ENCODE measurements at places on chromosomes 16 and 17.

DNA sequence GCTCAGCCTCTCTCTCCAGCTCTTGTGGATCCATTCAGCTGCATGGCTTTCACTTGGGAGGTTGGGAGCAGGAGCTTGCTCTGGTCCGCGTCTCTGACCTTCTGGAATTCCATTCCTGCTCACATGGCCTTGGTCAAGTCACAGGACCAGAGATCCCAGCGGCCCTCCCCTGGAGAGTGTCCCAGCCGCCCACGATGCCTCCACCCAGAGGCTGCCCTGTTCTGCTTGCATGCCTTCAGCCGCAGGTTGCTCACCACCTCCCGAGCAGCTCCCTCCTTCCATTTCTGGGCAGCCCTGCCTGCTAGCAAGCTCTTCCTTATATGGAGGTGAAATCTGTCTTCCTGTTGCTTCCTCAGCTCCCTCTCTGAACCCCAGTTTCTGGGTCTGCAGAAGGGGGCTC is 32.6 kb downstream of the RAI1 start:
- DNase-seq = no peak

- no peak for DNase-seq
These were observed 53.6 kb upstream of the SDK2 start for GRCh38 chr17:73697872-73698271.

DNA sequence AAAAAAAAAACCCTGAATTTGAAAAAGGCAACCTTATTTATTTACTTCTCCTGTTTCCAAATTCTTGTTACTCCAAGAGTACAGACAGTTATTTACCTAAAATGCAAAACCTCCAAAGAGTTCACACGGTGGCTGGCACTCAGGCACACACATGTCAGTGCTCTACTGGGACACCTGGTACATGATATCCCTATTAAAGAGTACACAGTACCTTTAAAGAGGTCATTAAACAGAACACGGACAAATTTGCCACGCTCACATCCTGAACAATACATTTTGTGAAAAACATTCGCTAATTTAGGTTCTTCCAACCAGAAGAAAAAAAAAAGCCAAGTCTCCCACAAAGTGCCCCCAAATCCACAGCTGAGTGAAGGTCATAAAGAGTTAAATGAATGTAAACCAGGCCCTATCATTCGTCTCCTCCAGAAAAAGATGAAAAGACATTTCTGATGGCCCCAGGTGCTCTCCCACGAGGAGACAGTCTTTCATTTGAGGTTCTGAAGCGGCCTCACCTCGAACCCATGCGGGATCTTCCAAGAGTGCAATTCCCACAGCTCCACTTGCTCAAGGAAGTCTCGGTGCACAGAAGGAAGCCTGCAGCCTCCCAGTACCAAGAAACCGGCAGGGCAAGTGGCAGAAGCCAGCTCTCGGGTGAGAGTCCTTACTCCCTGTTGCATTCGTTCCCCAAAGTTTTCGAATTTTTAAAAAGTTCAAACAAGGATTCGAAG is 993 bp downstream of the ERN1 start:
- no peak for DNase-seq

- DNase-seq = no peak
These were observed 22.7 kb downstream of the TRPV3 start for GRCh38 chr17:3534881-3535252.

DNA sequence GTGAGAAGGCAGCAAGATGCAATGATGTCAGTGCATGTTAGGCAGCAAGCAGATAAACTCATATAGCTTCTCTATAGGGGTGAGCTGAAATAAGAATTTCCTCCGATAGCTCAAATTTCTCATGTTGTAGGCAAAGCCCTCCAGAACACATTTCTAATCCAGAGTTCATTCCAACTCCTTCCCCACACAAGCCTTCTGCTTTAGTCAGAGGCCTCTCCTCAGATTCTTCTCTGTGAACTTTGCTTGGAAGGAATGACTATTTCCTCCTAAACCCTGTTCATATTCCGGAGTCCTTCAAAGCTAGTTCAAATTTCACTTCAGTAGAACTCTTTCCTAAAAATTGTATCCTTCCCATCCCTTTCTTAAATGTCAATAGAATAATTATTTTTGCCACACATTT is 144.8 kb downstream of the KCNJ2 start:
- DNase-seq = no peak

DNA sequence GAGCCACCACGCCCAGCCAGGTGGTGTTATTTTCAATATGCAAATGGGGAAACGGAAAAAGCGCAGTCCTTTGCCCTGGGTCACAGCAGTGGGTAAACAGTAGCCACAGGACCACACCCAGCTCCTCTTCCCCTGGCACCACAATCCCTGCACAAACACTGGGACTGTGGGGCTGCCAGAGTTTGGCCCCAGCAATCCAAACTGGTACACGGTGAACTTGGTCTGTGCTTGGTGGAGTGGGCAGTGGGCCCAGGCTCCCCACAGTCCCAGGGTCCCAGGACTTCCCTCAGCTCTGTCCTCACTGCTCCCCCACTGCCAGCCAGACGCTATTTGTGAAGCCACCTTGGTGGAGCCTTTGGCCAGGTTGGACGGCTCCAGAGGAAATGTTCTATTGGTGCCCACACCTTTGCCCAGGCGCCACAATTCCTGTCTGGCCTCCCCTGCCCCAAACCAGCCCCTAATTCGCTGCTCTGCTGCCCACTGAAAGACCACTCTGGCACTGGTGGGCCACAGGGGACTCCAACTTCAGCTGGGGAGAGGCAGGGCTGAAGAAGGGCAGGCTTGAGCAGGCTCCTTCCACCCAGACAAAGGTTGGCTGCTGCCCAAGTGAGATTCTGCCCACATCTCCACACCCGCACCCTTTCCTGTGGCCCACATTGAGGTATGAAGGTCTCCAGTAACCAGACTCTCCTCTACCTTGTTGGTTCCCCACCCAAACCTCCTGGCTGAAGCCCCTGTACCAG is 2.1 kb downstream of the CHAD start:
- no peak for DNase-seq

GRCh38 chr16:2839650-2840450 is 9.7 kb downstream of the ZG16B start:
- DNase-seq = no peak

GRCh38 chr16:77220427-77220826 is 21.2 kb downstream of the SYCE1L start:
- no peak for DNase-seq

GRCh38 chr16:16025214-16025968 is 76.0 kb downstream of the ABCC1 start:
- peak; percentile 55 for DNase-seq

DNA sequence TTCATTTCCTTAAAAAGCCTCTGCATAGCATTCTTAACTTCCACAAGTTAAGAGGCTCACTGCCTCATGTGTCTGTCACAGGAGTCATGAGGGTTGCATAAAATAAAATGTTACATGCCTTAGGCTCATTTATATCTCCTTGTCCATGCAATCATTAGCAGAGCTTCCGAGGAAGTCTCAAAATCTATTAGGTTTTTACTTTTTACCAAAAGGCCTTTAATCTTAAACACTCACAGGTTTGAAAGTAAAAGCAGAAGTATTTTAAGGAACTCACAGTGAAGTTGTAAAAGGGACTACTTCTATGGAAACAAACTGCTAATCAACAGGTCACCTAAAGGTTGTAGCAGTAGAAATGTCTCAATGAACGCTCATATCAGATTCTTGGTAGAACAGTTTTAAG is 5.2 kb upstream of the ATP6V0A1 start:
- no peak for DNase-seq

GRCh38 chr17:81635973-81636504 is 873 bp downstream of the NPLOC4 start:
- no peak for DNase-seq

GRCh38 chr17:79420318-79421243 is 190.3 kb downstream of the RBFOX3 start:
- DNase-seq = peak; percentile 30

DNA sequence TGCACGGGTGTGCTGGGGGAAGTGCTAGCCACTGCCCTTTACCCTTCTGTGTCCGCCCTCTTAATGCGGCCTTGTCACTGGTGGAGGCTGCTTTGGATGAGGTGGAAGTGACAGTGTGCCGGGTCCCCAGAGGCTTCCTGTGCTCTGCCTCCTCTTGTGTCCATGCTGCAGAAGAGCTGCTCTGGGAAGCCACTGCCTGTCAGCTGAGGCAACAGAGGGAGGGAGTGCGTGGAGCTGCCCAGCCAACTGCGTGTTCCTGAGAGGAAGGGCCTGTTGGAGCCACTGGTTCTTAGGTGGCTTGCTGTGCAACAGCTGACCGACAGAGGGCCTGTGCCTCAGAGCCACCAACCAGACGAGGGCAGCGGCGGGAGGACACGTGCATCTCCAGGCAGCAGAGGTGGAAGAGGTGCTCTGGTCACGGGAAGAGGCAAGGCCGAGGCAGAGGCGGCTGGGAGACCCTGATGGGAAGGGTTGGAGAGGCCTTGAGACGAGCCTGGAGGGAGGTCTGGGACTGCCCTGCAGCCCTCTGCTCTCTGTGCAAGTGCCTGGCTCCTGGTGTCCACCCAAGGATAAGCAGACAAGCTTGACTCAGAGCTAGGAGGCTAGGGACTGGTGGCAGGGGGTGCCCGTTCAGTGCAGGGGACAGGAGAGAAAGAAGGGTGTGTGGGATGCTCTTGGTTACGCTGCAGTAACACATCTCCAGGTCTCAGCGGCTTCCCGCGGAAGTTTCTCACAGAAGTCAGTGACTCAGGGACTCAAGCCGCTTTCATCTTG is 25.4 kb downstream of the B9D1 start:
- DNase-seq = no peak

DNA sequence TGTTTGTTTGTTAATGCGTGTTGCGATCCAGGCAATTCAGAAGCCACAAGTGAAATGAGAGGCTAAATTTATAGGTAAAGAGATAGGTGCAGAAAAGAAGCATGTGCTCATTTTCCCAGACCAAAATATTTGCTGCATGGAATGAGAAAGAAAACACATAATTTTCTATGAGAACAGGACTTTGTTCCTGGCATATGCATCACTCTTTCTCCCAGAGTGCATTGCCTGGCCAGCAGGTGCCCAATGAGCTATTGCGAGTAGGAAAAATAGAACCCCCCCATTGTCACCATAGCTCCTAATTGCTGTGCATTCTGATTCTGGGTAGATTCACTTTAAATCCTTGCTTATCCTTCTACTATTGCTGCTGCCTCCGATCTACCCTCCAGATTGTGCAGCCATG is 410.4 kb downstream of the PMP22 start:
- DNase-seq = no peak

DNA sequence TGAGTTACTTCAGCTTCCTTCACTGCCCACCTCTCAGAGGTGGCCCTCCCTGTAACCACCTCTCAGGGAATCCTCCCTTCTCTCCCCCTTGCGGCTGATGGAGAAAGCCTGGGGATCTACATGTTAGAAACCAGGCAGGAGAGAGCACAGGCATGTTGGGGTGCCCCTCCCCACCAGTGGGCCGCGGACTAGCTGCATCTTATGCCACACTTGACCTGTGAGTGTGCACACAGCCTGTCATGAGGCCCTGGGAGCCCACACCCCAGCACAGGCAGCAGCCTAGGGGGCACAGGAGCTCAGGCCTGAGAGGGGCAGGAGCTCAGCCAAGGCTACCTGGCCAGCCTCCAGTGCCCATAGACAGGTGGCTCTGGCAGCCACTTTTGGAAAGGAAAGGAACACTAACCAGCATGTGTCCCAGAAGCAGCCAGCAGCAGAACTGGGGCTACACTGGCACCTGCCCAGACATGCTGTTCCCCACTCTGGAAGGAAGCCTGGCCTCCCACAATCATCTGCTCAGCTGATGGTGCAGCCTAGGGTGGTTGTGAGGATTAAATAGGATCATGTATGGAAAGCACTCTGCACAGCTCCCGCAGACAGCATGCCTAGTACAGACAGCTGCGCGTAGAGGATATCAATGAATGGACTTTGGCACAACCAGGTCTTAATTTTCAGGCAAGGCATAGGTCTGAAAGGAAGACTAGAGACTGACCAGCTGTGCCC is 60.5 kb downstream of the TMEM132E start:
- DNase-seq = no peak

GRCh38 chr16:88482630-88483391 is 29.7 kb downstream of the ZFPM1 start:
- no peak for DNase-seq

GRCh38 chr16:84390131-84390785 is 21.9 kb downstream of the ATP2C2 start:
- no peak for DNase-seq

DNA sequence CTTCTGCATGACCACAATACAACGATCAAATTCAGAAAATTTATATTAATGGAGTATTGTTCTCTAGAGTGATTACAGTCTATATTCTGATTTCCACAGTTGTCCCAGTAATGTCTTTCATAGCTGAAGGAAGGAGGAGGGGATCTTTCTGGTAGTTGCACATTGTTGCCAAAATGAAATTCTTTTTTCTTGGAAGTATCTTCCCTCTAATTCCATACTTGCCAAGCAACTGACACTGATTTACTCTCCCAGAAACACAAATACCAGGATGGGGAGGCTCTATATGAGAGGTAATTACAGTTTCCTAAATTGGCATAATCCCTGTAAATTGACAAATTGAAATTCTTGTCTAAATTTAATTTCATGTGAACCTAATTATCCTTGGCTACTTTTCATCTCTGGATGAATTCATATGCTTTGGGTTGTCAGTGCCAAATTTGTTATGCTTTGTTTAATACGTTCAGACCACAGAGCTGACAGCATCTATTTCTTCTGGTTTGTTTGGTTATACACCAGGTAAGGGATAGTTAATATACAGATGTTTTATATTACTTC is 30.0 kb downstream of the NOL11 start:
- DNase-seq = no peak

DNA sequence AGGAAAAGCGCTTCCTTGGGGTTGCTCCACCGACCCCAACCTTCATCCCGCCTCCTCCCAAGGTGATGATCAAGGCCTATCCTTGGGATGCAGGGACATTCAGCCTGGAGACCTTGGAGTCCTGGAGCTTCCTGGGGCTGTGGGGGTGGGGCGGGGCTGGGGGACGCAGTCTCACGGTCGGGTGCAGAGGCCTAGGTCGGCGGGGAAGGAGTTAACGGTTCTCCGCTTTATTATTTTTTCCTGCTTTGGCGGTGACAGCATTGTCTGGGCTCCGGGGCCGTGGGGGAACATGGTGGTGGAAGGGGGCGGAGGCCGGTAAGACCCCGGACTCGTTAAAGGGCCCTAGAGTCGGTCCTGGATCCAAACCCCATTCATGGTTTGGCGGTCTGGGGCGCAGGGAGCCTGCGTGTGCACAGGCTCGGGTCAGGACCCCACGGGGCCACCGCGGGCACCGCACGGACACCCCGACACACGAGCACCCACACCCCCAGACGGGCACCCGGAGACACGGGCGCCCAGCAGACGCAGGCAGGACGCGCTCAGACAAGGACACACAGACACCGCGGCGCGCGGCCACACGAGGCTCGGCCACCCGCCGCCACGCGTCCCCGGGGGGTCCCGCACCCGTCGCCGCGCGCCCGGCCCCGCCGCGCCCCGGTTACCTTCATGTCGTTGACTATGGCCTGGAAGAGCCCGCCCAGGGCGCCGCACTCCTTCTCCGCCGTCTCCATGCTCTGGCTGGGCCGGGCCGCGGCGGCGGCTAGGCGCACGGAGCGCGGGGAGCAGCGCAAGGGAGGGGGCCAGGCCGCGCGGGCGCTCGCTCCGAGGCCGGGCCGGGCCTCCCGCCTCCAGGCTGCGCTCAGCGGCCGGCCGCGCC is 554 bp downstream of the MTSS2 start:
- DNase-seq = no peak
